ENCODE measurements at places on chromosomes 4 and X. TPM values are rescaled to one million over a fixed set of nuclear protein-coding genes. Genes with fewer than 3 reads are reported as not detected.

GRCh38 chr4:108148316-108148715, 20.4 kb downstream of the LEF1 start:
- no peak for DNase-seq

GRCh38 chrX:63755892-63756291, 29.1 kb downstream of the ARHGEF9 start:
- DNase-seq = no peak

GRCh38 chr4:89998469-89999011, 103.9 kb downstream of the MMRN1 start:
- no peak for DNase-seq

DNA sequence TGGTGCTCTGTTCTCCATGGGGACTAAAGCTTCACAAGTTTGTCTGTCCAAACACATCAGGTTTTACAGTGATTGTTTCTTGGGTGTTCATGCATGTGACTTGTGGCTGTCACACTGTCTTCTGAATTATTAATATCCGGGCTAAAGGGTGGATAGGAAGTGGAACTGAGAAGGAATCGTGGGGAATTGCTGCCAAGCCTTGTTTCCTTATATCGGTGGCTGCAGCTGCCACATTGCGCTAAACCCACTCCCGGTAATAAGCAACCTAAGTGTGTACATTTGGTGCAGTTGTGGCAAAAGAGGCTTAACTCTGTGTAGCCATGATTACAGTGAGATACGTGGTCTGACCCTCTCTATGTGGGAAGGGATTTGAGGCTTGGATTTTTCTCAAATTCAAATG, 30.7 kb downstream of the SEPTIN11 start:
- DNase-seq = no peak

DNA sequence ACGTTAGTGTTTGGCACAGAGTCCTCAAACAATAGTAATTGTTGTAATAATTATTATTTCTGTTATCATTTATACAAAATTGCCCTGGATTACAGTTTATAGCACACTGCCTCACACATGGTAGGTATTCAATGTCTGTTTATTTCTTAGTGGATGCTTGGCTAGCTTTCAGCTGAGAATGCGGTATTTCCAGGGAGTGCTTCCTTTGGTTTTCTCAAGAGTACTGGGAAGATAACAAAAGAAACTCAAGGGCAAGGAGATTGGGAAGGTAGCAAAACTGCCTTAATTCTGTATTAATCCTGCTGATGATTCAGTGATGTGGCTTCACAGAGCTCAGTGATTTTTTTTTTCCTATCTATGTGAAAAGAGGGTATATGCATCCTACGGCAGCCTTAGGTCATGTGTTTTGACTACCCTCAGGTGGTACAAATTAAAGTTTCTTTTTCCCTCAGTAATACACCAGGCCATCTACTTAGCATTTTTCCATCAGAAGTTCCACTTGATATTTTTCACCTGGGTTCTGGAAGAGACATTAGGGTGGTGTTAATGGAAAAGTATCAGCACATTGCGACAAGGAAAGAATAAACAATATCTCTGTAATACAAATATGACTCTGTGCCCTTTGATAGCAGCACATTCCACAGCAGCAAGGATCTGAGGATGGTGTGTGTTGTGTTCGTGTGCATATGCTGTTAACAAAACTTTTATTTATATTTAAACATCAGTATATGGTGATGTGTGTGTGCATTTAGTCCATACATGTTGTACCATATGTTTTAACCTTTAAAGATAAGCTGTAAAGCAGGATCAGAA, 124.3 kb upstream of the RASGEF1B start:
- no peak for DNase-seq

DNA sequence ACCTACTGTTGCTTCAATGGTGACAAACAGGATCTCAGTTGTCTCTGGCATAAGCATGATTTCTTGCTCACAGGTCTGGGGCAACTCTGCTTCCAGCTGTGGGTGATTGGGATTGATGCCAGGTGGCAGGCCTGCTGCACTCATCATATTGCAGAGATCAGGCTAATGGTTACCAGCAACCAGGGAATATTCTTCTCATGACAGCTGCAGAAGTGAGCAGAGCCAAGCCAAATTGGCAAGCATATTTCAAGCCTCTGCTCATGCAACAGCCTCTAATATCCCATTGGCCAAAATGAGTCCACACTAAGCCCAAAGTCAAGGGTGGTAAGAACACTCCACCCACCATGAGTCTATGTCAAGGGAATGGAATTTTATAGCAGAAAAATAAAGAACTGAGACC, 26.7 kb upstream of the TBC1D19 start:
- no peak for DNase-seq

- peak; percentile 82 for DNase-seq
These were observed 3.1 kb downstream of the PDGFC start for GRCh38 chr4:156968479-156968984.

DNA sequence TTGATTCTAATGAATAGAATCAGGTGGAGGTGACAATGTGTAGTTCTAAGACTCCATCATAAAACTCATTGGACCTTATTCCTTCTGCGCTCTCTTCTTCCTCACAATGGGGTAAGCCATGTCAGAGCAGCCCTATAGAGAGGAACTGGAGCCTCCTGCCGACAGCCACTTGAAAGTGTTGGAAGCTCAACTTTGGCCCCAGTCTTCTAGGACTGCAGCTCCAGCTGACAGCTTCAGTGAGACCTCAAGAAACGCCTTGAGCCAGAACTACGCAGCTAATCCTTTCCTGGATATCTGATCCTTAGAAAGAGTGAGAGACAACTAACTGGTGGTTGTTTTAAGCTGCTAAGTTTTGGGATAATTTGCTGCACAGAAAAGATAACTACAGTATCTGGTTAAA, 22.1 kb upstream of the ADH7 start:
- no peak for DNase-seq

- no peak for DNase-seq
These were observed 22.8 kb upstream of the MAP7D3 start for GRCh38 chrX:136273986-136274385.

- DNase-seq = no peak
These were observed 101.5 kb downstream of the RCHY1 start for GRCh38 chr4:75412746-75413145.

DNA sequence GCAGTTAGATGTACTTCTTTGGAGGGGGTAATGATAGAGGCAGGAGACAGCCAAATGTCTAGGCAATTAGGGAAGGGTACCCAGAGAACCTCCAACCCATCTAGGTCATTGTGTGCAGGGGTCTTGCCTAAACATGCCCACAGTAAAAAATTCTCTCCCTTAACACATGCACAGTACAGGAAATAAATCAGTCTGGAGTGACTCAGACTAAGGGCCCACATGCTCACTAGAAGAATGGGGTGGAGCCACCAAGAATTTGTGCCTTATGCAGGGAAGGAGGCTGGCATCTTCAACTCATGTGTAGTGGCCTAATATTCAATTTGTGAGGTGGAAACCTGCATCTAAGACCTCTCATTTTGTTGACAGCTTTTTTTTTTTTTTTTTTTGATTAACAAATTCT, 945.3 kb upstream of the GRIA3 start:
- DNase-seq = peak; percentile 7

- no peak for DNase-seq
These were observed 85.2 kb downstream of the AASDH start for GRCh38 chr4:56301997-56302496.

DNA sequence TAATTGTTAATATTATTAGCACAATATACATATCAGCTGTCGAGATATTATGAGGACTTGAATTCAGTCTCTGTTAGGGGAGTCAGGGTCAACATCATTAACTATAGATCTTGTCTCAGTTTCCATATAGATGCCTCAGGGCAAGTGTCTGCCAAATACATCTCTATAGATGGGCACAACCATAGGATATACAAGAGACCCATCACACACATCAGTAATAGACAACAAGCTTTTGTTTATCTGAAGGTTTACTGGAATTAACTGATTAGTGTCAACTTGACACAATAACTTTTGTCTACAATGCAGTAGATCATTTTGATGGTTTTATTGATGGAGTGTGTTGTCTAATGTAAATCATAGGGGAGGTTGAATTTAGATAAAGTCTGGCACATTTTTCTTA, 37.1 kb upstream of the PHOX2B start:
- DNase-seq = no peak

DNA sequence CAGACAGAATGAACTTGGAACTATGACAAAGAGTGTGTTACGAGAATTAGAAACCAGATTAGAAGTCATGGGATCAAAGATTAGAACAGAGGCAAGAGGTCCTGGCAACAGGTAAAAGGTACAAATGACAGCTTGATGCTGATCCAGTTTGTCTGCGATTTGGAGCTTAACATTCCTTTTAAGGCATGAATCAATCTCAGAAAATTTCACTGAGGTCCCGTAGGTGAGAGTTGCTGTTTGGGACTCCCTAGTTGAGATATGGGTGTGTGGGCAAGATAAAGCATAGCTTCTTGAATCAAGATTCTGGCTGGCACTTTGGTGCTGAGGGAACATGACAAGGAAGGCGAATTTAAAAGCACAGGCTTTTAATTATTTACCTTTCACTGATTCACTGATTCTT, 62.6 kb upstream of the ACSL4 start:
- no peak for DNase-seq

Gene HSD17B13
- 1.9 TPM for total RNA-seq

Gene SERTM2
- 1.7 TPM for total RNA-seq

Gene UNC5C
- total RNA-seq = 4.6 TPM

Gene SPANXA2
- total RNA-seq = not detected

Gene NAP1L2
- 0.48 TPM for total RNA-seq

Gene LANCL3
- total RNA-seq = 0.48 TPM

Gene PCDH11X
- total RNA-seq = 8.4 TPM

Gene ZCCHC18
- 1.7 TPM for total RNA-seq

Gene PSAPL1
- 0.24 TPM for total RNA-seq

Gene KLHL4
- total RNA-seq = 39.7 TPM

Gene STAP1
- total RNA-seq = 5.5 TPM
